ENCODE measurements at places on chromosomes 7 and 10.

DNA sequence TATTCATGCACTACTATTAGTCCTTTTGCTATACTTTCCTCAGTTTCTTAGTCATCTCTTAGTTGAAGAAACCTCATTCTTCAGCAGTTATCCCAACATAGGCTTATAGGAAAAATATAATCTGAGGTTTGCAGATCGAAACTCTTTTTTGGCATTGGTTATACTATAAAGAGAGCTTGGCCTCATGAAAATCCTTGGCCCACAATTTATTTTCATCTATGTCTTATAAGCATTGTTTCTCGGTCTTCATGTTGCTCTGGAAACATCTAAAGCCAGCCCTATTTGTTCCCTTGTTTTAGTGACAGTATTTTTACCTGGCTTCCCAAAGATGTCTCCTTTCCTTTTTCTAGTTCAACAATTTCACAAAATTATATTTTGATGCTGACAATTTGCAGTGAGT, 345.1 kb upstream of the PRKCQ start:
- no peak for DNase-seq

- peak; percentile 25 for DNase-seq
These were observed 12.2 kb downstream of the GPR26 start for GRCh38 chr10:123678376-123678775.

DNA sequence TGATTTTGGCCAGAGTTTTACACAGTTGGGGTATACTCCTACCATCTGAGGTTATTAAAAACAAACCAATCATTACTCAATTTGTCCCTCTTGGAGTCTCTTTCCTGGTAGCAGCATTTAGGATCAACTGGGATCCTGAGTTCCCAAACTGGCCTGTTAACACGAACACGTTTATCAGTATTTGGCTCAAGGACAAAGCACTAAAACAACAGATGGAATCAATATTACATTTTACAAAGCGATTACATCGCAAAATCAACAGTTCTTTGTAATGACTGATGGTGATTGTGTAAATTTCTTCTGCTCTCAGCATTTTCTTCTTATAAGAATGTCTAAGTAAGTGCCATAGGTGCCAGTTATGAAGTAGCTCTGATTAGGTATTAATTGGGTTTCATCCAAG, 582.9 kb upstream of the ANKRD30A start:
- DNase-seq, result no peak

GRCh38 chr7:41942468-41943093, 239.7 kb upstream of the INHBA start:
- DNase-seq, result peak; percentile 57

- DNase-seq, result no peak
These were observed 41.0 kb upstream of the CDK1 start for GRCh38 chr10:60737242-60737641.

All from sciatic nerve (tissue), 2 donors.